ENCODE measurements at places on chromosomes 4 and X. TPM values are rescaled to one million over a fixed set of nuclear protein-coding genes. Genes with fewer than 3 reads are reported as not detected.

DNA sequence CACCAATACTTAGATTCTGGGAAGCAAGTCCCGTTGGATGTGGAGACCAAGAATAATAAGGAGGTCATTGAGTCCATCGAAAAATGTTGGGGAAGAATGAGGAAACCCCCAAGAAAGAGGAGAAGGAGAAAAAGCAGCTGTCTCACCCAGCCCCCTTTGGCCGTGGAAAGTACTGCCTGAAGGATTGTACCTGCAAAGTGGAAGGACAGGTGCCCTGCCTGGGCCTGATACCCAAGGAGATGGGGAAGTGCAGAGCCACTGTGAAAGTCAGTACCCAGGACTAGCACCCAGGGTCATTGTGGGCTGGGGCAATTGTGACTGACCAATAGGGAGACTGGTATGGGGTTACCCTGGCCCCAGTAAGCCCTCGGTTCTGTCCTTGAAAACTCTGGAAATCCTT, 13.8 kb upstream of the CFAP299 start:
- no peak for DNase-seq

Gene FGFR3
- total RNA-seq = 0.67 TPM

Gene NXF2
- total RNA-seq = not detected

DNA sequence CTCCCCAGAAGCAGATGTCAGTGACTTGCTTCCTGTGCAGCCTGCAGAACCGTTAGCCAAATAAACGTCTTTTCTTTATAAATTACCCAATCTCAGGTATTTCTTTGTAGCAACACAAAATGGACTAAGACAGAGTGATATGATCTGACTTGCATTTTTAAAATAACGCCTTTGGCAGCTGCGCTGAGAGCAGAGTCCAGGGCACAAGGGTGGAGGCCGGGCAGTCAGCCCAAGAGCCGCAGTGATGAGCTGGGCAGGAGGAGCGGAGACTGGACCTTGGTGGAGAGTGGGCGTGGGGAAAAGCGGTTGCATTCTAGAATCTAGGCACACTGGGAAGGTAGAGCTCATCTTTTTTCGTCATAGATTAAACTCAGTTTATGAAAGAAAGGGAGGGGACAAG, 56.5 kb upstream of the ACSL1 start:
- DNase-seq = no peak

Gene DTHD1
- total RNA-seq = 1.2 TPM

GRCh38 chrX:38111196-38111595, 104.8 kb downstream of the SYTL5 start:
- DNase-seq = no peak
